ENCODE measurements at places on chromosomes 5 and 9.

GRCh38 chr5:150694612-150695011, 6.2 kb downstream of the RBM22 start:
- no peak for DNase-seq

DNA sequence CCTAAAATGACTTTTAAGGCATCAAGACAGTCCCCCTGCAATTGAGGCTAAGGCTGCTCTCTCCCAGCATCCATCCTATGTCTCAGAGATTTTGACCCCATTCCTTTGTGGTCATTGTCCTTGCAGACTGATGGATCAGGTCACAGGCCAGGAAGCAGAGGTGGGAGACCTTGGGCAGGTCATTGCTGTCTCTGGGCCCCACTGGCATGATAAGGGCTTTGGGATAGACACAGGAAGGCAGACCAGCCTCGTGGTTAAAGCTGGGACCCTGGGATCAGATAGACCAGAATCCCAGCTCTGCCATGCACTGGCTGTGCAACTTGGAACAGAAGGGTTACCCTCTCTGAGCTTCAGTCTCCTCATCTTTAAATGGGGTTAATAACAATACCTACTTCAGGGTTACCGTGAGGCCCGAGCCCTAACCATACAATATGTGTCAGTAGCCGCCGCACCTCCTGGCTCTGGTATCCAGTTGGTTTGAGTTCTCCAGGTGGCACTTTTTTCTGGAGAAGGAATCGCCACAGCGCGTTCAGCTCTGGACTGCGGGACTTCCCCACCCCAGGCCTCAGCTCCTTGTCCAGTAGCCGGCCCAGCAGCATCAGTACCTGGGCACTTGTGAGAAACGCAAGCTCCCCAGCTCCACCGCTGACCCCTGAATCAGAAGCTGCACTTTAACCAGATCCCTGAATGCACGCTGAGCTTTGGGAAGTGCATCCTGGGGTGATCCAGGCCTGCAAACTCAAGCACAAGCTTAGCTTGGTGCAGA, 21.4 kb downstream of the LAMC3 start:
- no peak for DNase-seq

DNA sequence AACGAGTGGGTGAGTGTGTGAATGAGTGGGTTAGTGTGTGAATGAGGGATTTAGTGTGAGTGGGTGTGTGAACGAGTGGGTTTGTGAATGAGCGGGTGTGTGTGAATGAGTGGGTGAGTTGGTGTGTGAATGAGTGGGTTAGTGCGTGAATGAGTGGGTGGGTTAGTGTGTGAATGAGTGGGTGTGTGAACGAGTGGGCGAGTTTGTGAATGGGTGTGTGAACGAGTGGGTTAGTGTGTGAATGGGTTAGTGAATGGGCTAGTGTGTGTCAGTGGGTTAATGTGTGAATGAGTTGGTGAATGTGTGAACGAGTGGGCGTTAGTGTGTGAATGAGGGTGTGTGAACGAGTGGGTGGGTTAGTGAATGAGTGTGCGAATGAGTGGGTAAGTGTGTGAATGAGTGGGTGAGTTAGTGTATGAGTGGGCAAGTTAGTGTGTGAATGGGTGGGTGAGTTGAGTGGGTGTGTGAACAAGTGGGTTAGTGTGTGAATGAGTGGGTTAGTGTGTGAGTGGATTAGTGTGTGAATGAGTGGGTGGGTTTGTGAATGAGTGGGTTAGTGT, 39.6 kb downstream of the NKD2 start:
- no peak for DNase-seq

- no peak for DNase-seq
These were observed 14.4 kb downstream of the SHB start for GRCh38 chr9:38054653-38055052.

- DNase-seq, result no peak
These were observed 28.3 kb downstream of the OLFML2A start for GRCh38 chr9:124805186-124805585.

- no peak for DNase-seq
These were observed 230.3 kb upstream of the ZNF462 start for GRCh38 chr9:106632621-106633020.

DNA sequence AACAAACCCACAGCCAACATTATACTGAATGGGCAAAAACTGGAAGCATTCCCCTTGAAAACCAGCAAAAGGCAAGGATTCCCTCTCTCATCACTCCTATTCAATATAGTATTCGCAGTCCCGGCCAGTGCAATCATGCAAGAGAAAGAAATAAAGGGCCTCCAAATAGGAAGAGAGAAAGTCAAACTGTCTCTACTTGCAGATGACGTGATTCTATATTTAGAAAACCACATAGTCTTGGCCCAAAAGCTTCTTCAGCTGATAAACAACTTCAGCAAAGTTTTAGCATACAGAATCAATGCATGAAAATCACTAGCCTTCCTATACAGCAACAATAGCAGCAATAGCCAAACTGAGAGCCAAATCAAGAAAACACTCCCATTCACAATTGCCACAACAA, 333.7 kb upstream of the EDIL3 start:
- no peak for DNase-seq

DNA sequence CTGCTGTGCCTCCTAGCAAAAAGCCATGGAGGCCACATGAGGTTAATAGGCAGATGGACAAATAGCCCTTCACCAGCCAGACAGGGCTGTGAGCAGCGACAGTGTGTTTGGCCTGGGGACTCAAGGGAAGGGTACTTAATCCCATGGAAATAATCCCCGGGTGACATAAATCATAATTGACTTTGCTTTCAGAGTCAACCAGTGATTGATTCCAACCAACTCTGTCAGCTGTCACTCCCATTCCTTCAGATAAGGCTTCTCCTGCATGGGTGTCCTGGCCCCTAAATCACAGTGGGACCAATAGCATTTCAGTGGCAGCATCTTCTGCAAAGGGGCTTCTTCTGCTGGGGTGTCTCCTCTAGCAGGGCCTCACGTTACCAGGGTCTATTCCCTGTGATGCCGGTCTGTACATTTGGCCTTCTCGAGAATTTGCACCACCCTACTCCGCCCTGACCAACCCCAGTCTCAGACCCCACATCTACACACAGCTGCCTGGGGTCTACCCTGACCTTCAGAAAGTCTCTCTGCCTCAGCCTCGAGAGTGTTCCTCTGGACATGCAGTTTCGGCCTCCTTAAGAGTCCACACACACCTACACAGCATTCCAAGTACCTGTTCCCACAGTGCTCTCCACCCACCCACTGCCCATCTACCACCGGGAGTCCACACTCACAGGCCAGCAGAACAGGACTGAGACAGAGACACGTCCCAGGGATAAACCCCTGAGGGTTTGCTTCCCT, 3.7 kb downstream of the CLTB start:
- DNase-seq, result no peak

GRCh38 chr5:178564397-178564796, 25.8 kb downstream of the COL23A1 start:
- no peak for DNase-seq

DNA sequence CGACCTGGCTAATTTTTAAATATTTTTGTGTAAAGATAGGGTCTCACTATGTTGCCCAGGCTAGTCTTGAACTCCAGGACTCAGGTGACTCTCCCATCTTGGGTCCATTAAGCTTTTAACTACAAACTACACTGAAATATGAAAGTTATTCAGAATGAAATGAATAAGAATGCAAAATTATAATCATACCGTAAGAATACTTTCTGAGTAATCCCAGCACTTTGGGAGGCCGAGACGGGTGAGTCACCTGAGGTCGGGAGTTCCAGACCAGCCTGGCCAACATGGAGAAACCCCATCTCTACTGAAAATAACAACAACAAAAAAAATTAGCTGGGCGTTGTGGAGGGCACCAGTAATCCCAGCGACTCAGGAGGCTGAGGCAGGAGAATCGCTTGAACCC, 1.1 kb upstream of the ORM1 start:
- DNase-seq, result no peak

DNA sequence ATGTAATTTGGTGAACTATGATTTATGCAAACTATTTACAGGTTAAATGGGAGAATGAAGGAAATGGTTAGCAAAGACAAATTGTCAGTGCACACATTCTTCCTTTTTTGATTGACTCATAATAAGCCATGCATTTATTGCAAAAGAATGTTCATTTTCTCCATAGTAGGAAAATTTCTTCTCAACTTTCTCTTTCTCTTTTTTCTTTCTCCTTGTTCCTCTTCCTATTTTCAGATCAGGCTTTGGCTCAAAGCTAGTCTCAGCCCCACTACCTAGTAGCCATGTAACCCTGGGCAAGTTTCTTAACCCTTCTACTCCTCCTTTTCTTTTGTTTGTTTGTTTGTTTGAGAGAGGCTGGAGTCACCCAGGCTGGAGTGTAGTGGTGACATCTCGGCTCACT, 156.6 kb downstream of the PIK3R1 start:
- no peak for DNase-seq

DNA sequence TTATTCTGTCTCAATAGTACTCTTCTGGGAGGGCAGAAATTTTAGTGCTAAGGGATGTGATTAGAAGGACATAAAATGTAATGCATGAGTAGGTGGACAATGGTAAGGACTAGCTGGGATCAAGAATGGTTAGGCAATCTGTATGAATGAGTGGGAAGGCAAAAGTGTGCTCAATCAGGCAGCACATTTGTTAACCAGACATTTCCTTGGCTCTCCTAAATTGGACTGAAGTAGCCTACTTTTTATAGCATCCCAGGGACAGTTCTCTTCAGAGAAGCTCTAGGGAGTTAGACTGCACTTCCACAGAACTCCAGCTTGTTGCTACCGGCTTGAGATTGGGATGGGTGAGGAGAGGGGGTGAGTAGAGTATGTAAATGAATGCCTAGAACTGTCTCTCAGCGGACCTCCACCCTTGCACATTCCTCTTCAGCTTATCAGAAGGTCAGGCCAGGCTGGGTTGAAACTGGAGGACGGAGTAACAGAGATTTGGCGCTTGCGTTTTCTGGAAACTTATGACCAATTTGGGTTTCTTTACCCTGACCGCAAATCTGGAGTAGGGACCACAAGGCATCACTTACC, 19.0 kb upstream of the ARL14EPL start:
- no peak for DNase-seq

GRCh38 chr9:101711330-101711941, 27.0 kb downstream of the GRIN3A start:
- no peak for DNase-seq

- DNase-seq, result no peak
These were observed 413.8 kb upstream of the CD180 start for GRCh38 chr5:67610186-67610912.

DNA sequence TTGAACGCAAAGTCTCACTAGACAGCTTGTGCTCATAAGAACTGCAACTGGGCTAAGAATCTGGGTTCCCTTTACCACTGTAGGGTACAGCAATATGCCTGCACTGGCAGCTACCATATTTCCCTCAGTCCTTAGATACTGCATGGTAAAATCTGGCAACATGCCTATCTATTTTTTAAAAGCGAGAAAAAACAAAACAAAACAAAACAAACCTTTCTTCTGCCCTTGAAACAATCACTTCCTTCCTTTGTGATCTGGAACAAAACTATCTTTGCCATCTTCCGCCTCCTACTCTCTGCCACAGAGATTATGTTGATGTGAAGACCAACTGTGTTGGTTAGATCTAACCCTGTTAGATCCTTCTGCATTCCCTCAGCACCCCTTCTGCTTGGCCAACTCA, 242.9 kb downstream of the EBF1 start:
- no peak for DNase-seq

DNA sequence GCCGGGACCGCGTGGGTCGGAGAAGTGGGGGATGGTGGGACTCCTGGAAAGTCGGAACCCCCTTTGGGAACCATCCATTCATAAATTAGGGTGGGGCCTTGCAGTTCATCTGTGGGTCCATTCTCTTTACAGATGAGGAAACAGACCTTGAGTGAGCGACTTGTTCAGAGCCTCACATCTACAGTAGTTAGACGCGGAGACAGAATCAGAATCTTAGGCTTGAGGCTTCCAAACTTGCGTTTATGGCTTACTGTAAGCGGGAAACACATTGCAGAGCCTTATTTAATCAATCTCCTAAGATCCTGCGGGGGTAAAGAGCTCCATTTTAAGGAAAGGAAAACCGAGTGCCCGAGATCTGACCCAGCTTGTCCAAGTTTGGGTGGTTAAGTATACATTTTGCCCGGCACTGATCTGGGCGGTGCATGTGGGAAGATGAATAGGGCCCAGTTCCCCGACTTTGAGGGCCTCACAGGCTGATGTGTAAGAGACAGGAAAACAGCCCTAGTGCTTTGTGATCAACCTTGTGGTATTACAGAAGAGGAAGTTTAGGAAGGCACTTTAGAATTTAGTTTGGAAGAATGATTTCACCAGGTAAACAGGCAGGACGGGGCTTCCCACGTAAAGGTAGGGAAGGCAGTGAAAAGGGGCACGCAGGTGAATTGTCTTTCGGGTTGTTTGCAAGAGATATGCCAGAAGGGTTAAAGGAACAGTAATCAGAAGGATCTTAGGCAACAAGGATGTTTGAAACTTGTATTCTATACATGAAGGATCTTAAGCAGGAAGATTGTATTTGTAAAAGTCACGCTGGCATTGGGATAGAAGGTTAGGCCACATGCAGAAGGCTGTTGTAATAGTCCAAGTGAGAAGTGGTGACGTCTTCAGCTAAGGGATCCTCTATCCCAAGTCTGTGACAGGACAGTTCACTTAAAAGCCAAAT, 744 bp downstream of the TARS1 start:
- DNase-seq, result peak; percentile 1

DNA sequence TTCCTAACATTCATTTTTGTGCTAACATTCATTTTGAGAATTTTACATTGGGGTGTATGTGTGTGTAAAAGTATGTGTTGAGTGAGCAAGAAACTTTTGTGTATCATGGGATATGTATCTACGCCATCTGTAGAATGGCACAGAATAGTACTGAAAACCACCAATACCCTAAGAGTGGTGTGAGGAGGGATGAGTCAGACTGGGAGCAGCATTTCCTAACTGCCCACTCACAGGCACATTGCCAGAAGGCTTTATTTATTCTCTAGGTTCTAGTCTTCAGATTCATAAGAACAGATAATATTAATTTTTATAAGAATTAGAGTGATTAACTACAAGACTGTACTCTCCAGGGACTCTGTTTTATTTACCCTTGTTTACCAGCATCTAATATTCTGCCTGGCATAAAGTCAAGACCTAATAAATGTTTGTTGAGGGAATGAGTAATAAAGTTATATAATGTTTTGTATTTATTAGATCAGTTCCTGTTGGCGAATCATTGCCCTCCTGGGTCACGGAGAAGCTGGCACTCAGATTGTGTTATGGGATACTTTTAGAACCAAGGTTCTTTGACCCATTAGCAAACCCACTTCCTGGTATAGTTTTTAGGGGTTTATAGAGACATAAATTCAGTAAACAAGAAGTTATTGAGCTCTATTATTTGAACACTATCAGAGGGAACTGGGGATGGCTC, 159.1 kb upstream of the PPP2R2B start:
- DNase-seq, result no peak
